Activated CD8-positive, alpha-beta memory T cell treated with anti-CD3 and anti-CD28 coated beads for 24 hours (primary cell): ENCODE measurements at places on chromosomes 3 and 15.

DNA sequence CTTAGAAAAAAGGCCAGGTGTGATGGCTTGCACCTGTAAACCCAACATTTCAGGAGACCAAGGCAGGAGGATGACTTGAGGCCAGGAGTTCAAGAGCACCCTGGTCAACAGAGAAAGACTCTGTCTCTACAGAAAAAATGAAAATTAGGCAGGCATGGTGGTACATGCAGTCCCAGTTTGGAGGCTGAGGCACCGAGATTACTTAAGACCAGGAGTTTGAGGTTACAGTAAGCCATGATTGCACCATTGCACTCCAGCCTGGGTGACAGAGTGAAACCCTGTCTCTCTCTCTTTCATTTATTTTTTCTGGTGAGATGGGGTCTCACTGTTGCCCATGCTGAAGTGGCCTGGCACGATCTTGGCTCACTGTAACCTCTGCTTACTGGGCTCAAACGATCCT lies 24.7 kb downstream of the IP6K1 start:
- peak; percentile 19 for DNase-seq

- DNase-seq = no peak
Observed at GRCh38 chr15:42359249-42359648, at the start of gene CAPN3. TSS of gene CAPN3 (plus strand) at chr15:42359501. CDS start at chr15:42359806, 305 bp downstream.

DNA sequence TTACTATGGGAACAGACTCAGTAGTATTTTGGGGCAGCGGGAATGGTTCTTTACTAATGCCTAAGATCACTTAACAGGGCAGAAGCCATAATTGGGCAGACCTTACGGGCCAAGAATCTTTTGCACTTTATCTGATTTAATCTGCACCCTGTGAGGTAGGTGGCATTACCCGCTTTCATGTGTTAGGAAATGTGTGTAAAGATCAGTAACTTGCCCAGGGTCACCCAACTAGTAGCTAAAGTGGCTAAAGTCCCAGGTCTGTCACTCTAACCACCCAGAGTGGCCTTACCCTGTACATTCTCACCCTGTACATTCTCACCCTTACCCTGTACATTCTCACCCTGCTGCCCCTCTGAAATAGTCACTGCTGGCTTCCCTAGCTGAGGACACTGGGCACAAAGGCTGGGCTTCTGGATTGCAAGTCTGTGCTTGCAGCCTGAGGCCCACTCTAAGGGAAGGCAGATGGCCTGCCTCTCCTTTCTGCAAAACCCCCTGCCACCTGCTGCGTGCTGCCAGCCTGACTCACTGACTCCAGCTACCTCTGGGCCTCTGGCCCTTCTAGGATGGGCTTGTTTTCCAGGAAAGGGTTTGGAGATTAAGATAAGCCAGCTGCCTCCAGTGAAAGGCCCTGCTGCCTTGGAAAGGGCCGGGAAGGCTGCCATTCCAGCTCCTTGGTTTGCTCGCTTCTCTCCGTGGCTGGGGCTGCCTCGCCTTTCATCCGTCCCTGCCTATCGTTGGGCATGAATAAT lies 37.5 kb upstream of the MYZAP start:
- no peak for DNase-seq

DNA sequence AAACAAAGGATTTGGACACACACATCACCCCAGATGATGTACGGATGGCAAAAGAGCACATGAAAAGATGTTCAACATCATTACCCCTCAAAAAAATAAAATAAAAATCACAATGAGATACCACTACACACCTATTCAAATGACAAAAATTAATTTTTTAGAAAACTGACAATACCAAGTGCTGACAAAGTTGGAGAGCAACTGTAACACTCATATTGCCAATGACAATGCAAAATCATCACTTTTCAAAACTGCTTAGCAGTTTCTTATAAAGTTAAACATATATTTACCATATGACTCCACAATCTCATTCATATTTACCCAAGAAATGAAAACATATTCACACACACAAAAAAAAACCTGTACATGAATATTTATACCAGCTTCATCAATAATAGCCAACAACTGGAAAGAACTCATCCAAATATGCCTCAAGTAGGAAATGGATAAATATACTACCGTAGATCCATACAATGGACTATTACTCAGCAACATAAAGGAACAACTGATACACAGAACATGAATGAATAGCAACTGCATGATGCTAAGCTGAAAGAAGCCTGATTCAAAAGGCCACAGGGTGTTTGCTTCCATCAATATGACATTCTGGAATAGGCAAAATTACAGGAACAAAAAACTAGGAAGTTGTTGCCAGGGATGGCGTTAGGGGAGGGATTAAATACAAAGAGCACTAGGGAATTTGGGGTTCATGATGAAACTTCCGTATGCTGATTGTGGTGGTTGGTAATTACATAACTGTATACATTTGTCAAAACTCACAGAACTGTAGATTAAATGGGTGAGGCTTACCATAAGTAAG lies 1.3 kb downstream of the FSIP1 start:
- DNase-seq = no peak

DNA sequence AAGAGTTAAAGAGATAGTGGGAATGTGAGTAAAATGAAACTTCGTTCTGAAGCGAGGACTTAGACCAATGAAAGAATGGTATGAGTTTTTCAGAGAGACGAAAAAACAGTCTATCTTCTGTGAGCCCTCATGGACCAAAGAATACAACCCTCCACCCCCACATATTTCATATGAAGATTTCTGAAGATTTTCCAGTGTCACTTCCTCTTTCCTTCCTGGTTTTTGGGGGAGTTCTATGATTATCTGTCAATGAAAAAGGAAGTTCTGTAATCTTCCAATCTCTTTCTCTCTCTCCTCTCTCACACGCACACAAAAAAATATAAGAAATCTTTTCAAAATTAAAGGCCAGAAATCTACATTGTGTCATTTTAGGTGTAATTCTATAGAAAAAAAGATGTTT lies 27.7 kb downstream of the CMSS1 start:
- DNase-seq = no peak

DNA sequence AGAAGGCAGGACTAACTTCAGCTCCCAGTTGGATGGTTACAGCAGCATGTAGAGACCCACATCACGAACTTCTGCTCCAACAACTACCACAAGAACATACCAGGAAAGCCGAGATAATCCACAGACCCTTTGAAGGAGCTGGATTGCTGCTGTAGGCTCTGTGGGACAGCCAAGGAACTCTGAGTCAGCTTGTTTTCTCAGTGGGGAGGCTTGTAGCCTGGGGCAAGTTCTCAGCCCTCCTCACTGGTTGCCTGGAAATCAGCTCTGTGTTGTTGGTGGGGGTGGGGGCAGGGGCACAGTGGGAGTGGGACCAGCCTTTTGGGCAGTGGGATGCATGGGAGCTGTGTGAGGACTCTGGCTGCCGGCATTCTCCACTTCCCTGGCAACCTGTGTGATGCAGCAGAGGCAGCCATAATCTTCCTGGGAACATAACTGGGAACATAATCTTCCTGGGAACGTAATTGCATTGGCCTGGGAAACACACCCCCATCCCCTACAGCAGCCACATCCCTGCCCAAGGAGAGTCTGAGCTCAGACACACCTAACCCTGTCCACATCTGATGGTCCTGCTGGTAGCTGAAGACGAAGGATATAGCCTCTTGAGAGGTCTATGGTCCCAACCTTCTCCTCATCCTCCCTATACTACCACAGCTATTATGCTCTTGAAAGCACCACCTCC lies 153.1 kb downstream of the PEAK1 start:
- DNase-seq = no peak

DNA sequence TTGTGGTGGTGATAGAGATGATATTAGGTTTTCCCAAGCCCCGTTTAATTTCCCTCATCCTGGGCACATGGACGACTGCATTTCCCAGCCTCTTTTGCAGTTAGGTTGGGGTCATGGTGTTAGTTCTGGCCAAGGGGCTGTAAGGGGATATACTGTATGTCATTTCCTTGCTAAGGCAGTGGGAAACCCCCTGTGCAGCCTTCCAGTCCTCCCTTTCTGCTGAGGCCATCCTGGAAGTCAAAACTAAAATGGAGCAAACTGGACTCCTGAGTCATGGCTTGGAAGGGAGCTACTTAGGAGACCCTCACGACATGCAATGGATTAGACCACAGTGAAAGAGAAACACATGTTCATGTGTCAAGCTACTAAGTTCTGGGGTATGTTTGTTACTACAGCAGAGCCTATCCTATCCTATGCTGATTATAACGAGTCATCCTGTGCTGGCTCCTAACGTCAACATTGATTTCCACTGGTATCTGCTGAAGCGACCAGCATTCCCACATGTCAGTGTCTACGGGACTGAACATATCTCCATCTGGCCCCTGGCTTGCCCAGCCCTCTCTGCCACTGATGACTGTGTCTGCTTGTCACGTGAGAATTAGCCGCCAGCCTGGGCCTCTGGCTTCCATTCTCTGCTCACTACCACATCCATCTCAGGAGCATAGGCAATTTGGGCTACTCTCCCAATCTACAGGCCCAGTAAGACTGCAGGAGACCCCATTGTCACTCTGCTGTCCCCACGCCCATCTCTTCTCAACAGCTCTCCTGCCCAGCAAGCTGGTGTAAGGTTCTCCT lies 85.6 kb upstream of the MEF2A start:
- DNase-seq = no peak

DNA sequence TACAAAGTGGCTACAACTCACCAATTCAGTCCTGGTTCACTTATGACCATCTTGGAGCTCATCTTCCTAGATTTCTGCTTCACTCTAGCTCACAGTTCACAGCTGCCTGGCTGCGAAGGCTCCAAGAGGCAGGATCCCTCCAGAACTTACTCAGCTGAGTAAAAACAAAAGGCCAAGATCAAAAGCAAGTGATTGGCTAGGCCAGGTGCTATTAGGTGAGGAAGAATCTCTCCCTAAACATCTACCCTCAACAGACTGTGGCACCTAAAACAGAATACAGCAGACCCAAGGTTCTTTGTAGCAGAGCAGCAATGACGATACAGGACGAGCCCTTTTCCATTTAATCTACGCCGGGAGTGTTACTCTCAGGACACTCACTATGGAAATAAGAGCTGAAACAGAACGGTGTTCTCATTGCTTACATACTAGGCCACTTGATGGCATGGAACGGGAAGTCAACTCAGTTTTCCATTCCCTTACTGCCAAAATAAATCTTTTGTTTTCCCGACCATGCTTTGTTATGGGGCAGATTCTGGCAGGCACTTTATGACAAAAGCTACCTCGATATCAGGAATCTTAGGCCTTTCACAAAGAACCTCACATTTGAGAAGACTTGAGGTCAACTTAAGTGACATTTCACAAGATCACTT lies 901 bp downstream of the ICE2 start:
- no peak for DNase-seq

- no peak for DNase-seq
Observed at GRCh38 chr15:95025924-95026728, 794.8 kb downstream of the MCTP2 start.

DNA sequence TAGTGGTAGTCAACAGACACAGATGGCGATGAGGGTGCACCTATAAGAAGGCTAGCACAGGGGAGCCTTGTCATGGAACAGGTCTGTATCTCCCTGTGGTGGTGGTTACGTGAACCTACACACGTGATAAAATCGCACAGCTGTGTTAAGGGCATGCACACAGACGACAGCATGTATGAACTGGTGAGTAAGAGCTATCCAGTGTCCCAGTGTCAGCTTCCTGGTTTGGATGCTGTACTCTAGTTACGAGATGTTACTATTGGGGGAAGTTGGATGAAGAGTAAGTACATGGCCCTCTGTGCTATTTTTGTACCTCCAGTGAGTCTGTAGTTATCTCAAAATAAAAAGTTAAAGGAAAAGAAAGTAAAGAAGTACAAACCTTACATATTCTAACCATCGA lies 38.2 kb downstream of the MTMR10 start:
- no peak for DNase-seq
